ENCODE measurements at places on chromosomes 1 and 21. TPM values are rescaled to one million over a fixed set of nuclear protein-coding genes. Genes with fewer than 3 reads are reported as not detected.

The PTGS2 gene
- total RNA-seq, result not detected

The GBP7 gene
- not detected for total RNA-seq

The PGM1 gene
- 45.4 TPM for total RNA-seq

The RXFP4 gene
- 0.34 TPM for total RNA-seq

The SELL gene
- total RNA-seq, result 2.2 TPM

The NBPF8 gene
- total RNA-seq, result 38.9 TPM

The AKR7A3 gene
- 2.6 TPM for total RNA-seq

All from OCI-LY7 (cell line).